Activated CD4-positive, alpha-beta T cell treated with anti-CD3 and anti-CD28 coated beads, Interleukin-2, amount 50 U/mL, for 1 hour (primary cell): ENCODE measurements at places on chromosomes 13 and 19.

DNA sequence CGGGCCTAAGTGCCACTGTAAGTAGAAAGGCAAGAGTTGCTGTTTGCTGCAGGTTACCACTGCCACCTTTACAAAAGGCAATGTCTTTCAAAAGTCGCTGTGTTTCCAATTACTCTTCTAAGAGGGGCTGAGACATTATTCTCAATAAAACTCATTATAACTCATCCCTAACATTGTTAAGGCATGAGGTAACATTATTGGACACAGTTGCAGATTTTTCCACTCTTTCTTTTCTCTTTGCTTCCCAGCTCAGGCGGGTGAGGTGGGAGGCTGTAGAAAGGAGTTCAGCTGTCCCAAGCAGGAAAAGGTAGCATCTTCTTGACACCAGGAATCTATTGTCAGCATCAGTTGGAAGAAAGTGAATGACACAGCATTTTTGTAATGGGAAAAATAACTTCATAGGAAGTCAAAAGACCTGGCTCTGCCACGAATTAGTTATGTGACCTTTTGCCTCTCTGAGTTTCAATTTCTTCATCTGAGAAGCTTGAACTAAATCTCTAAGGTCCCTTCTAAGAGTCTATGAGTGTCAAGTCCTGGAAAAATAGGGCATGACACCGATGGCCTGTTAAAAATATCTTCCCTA is 2.1 kb upstream of the UBL3 start:
- DNase-seq: no peak

- DNase-seq: no peak
Measured at GRCh38 chr19:27709496-27709895, 1503.5 kb downstream of the UQCRFS1 start.

GRCh38 chr19:10412257-10412977 is 7.9 kb upstream of the PDE4A start:
- no peak for DNase-seq

DNA sequence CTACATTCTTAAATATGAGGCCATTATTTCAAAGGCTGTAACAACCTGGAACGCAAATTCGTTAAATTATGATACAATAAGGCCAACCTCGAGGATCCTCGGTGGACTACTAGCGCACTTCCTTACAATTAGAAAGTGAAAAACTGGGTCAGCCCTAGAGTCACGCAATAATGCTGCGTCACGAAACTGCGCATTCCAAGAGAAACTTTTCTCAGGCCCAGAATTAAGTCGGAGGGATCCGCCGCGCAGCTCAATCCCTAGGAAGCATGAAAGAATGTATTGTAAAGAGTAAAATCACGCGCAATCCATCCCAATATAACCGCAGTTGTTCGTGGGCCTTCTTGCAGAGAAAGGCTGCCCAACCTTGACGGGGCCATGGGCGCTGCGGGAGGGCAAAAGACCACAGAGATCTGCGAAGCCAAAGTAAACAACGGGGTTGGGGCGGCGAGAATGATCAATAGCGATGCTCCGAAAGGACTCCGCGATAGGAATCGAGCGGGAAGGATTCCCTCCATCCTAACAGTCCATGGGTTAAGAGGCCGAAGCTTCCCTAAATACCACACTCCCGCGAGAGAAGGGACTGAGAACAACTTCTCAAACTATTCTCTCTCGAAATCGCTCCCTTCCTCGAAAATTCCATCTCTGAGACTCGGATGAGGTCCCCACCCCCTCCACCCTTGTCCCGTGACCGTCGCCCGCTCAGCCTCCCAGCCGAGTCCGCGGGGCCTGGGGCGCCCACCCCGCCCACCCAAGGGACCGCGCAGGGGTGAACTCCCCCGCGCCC is 564 bp downstream of the SPART start:
- DNase-seq: peak; percentile 32

GRCh38 chr19:2627319-2627829 is 75.1 kb downstream of the GNG7 start:
- no peak for DNase-seq

DNA sequence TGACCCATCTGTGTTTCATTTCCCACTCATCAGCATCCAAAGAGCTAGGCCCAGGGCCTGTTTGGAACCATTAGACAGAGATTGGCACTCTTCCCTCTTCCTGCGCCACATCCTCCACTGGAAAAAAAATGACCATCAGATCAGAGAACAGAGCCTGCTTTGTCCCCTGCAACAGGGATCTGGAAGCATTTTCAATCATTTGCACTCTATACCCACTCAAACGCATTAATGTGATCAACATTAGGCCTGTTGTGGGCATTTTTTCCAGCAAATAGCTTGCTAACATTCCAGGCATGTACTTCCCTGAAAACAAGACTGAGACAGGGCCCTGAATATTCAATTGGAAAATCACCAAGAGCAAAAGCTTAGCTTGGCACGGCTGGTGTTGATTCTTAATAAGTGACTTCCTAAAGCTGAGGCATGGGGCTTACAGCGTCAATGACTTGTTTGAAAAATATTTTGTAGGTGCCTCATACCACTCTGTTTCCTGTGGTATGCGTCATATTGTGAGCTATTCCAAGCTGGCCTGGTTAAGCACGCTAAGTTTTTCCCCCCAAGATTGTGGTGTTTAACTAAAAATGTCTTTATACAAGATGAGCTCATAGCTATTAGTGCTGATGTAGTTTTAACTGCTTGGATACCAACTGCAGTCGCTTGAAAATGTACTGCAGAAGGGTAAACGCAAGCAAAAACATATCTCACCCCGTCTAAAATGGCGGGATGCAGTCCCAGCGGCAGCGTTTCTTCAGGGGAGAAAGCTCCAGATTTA is 404.4 kb downstream of the SPRY2 start:
- no peak for DNase-seq

- no peak for DNase-seq
Measured at GRCh38 chr19:50067575-50067974, 41.8 kb downstream of the ZNF473 start.

DNA sequence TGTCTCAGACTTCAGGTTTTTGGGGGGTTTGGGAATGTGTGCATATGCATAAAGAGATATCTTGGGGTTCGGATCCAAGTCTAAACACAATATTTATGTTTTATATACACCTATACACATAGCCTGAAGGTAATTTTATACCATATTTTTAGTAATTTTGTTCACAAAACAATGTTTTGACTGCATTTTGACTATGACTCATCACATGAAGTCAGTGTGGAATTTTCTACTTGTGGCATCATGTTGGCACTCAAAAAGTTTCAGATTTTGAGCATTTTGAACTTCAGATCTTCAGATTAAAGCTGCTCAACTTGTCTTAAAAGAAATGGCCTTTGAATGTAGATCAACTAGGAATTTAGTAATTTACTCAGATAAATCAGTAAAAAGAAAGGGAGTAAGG is 712.9 kb upstream of the GPC6 start:
- DNase-seq: no peak

GRCh38 chr13:97390941-97391600 is 42.9 kb upstream of the RAP2A start:
- DNase-seq: no peak

DNA sequence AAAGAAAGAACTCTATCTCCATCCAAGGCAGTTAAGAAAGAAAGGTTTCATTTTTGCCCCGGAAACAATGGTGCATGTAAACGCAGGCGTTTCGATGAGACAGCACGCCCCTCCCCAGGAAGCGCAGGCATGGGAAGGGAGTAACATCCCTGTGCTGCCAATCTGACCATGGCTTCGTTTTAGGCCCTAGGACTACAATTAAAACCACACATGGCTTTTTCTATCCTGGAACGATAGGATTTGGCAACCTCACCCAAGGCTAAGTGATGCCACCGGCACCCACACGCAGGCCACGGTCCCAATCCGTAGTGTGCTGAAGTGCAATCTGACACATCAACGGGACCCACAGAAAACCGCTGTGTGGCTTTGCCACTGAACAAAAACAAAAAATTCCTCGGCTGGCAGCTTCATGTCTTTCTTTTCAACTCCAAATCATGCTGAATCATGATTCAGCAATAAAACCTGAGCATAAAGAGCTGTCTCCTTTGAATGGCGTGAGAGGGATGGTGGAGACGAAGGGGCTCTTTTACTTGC is 24.2 kb downstream of the RANBP3 start:
- DNase-seq: no peak

DNA sequence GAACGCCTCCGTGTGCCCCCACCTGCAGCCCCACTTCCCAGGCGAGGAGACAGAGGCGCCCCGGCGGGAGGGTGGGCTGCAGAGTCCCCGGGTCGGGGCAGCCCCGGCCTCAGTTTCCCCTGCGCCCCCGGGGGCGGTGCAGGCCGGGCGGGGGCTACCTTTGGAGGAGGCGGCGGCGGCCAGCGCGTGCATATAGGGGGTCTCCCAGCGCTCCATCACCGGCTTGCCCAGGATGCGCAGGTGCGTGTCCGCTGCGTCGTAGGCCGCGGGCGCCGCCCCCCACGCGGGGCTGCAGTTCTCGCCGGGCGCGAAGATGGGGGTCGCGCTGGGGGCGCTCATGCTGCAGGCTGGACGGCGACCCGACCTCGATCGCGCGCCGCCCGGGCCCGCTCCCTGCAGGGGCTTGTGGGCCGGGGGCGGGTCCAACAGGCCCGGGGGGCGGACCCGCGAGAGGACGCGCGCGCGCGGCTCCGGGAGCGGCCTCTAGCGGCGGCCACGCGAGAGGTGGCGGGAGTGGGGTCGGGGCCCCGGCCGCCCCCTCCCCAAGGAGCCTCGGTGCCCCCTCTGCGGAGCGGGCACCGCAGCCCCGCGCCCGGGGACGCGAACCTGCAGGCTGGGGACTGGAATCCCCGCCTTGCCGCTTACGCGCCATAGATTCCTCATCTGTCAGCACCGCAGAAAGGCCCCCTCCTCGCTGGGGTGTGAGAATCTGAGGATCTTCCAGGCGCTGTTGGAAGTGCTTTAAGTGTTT is at the start of gene GAMT:
GAMT (minus strand) TSS at position 405 of the 751 bp plus-strand sequence; CDS start at position 339, 66 bp downstream.
- DNase-seq: peak; percentile 54

GRCh38 chr19:49556412-49557398 is 23.7 kb downstream of the NOSIP start:
- DNase-seq: no peak

DNA sequence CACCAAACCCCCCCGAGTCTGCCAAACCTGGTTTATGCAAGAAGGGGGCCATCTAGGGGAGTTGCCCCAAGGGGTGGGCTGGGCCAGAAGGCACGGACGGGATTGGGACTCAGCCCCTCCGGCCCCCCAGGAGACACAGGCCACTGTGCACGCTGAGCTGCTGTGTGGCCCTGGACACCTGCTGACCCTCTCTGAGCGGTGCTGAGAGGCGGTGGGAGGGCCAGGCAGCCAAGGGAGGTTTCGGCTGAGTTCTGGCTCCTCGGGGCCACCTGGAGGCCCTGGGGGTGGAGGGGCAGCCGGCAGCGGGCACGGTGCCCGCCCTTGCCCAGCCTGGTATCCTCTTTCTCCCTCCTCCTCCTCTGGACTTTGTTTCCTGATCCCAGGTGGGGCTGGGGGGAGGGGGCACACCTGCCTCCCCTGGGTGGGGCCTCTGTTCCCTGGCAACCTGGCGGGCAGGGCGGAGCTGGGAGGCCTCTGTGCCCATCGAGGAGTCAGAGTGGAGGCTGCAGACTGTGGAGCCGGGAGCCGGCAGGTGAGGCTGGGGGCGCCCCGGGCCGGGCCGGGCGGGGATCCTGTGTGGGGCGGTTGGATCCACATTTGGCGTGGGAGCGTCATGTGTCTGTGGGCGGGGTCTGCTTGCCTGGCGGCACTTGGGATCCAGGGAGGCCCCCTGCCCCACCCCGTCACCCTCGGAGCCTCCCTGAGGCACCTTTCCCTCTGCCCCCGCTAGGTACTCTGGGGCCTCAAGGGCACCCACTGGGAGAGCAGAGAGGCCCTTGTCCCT is at the start of gene MISP:
MISP (plus strand) TSS at position 473 of the 784 bp plus-strand sequence. CDS start 5,835 bp downstream, outside the sequence.
- DNase-seq: no peak

DNA sequence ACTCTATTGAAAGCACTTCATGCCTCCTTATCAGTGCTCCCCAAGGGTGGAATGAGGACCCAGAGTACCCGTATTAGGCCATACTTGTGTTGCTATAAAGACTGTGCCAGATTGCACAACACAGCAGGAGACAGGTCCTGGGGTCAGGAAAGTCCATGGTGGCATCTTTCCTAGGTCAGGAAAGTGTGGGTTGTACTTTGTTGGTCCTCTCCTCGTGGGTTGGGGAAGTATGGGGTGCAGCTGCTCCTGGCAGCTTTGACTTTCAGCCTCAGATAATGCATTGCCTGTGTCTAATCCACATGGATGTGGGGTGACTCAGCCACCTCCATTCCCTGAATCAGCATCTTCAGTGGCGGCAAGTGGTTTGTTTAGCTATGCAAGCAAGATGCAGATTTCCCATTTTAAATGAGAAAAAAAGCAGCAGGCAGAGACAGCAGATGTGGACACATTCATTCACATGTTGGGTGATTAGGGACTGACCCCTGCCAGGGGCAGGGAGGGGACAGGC is 8.4 kb upstream of the CYP2B6 start:
- DNase-seq: no peak

DNA sequence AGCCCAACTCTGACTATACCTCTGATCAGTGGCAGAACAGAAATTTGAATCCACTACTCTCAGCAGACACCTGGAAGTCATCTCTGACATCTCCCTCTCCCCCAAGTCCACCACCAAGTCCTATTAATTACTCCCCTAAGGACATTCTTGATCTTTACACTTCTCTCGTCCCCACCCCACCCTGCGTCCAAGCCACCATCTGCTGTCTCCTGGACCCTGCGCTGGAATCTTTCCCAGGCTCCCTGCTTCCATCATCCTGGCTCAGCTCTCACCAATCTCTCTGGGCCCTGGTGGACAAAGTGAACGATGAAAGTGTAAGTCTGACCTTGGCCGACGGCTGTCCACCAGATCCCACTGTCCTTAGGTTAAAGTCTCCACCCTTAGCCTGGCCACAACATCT is 145.6 kb upstream of the GJB6 start:
- DNase-seq: no peak

DNA sequence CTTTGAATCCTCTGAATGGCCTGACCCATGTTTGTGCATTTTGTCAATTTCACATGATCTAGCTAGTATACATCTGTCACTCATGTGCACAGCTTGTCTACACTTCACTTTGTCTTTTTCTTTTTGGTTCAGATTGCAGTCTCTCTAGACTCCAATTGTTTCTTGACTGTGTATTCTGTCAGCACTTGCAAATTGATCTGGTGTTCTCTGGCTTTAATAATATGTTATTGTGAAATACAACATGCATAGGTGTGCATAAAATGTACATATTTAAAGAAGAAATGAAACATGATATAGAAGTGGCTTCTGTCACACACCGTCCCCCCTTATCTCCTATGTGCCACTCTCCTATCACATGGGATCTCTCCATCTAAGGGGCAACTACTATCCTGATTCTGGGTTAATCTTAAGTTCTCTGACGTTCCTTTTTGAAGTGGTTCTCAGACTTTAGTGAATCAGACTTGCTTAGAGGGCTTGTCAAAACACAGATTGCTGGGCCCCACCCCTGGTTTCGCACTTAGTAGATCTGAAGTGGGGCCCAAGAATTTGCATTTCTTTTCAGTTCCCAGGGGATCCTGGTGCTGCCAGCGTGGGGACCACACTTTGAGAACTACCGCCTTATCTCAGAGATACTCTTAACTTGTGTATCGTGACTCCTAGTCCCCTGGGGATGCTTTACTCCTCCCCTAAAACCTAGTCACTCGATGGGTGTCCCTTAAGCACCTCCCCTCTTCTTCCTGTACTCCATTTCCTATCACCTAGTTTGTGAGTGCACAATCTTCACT is 5.8 kb downstream of the KRTDAP start:
- no peak for DNase-seq
